ENCODE measurements at places on chromosomes 4 and X. TPM values are rescaled to one million over a fixed set of nuclear protein-coding genes. Genes with fewer than 3 reads are reported as not detected.

Gene CT45A5
- not detected for total RNA-seq

Gene F8A1
- 51.0 TPM for total RNA-seq

Gene CENPE
- total RNA-seq: 71.0 TPM

Gene CCDC160
- not detected for total RNA-seq

Gene FHIP1A
- total RNA-seq: not detected

Gene TMPRSS11E
- total RNA-seq: not detected

Gene MAPK10
- total RNA-seq: not detected

- DNase-seq: no peak
Measured at GRCh38 chr4:131411393-131411792, 1737.7 kb upstream of the PCDH10 start.

DNA sequence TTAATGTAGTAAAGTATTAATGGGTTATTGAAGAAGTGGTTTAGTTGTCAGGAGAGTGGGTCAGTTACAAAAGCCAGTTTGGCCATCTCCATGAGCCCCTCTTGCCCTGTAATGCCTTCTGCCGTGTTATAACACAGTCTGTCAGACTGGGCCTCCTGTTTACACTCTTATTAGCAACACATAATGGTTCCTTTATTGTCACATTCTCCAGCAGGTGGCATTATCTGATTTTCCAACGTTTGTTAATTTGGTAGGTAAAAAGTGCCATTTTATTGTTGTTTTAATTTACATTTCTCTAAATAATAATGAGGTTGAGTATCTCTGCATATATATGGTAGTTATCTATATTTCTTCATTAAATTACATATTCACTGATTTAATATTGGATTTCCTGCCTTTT, 560.8 kb downstream of the FGF13 start:
- no peak for DNase-seq

DNA sequence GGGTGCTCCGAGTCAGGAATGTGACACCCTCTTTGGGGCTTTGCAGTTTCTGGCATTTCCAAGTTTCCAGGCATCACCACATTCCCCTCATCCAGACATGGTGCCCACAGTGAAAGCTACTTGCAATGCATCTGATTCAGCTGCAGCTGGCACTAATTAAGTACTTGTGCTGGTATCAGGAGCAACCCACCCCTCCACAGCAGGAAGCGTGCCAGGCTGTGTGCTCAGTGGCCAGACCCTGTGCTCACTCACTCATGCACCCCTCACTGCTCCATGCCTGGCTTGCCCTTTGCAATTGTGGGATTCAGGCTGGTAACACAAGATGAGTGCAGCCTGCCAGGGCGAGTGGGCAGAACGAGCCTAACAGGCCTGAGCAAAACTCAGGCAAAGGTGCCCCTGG, 271.2 kb downstream of the EPHA5 start:
- DNase-seq: no peak

DNA sequence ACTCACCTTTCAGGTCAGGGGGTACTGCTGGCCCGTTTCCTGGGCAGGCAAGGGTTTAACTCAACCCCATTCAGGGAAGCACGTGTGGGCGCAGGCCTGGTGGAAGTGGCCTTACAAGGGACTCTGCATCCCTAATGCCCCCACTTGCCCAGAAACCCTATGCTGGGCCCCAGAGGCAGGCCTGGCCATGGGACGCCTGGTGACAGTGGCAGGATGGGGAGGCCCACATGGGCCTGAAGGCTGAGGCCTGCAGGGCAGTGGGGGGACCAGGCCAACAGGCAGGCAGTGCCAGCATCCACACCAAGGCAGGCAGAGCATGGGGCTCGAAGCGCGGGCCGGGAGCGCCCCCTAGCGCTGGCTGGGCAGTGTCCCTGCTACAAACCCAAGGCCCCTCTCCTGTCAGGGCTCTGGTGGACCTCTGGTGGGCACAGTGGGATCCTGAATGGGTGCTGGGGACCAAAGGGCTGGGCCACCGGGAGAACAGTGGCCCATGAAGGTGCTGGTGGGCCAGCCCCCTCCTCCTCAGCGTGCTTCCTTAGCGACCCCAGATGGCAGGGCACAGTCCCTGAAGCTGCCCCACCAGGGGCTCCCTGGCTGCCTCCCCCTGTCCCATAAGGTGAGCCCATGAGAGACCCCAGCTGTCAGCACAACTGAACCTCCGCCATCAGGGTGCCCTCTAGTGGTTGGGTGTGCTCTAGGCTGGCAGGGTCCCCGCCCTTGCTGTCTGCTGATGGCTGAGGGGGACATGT, 16.8 kb downstream of the FGFR3 start:
- peak; percentile 75 for DNase-seq

DNA sequence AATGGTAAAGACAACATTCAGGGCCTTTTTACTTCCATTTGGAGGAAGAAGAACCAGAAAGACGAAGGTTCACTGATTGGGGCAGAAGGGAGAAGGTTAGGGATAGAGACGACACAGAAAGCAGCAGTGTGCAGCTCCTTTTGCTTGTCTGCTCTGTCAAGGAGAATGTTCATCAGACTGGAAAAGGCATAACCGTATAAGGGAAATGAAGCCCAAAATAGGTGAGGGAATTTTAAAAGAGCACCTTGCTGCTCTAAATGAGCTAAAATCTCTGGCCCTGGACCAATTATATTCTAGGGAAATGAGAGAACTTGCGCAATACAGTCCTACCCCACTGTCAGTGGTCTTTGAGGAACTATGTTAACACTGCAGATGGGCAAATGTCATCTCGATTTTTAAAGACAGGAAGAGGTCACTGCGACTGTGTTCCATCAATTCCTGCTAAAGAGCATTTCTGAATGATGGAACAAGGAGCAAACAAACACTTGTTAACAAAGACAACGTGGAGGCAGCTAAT, 909.8 kb upstream of the FTHL17 start:
- DNase-seq: no peak

DNA sequence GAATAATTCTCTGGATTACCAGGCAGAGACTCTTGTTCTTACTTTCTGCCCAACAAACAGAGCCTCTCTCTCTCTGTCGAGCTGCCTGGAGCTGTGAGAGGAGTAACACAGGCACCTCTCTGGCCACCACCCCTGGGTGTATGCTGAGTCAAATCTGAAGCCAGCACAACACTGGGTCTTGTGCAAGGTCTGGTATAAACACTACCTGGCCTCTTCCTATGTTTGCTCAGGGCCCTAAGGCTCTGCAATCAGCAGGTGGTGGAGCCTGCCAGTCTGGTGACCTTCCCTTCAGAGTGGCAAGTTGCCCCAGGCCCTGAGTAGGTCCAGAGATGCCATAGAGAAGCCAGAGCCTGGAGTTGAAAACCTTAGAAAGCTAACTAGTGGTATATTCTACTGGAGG, 139.9 kb downstream of the CPXCR1 start:
- DNase-seq: no peak

GRCh38 chr4:587671-588350, 11.7 kb upstream of the TMEM271 start:
- DNase-seq: no peak

DNA sequence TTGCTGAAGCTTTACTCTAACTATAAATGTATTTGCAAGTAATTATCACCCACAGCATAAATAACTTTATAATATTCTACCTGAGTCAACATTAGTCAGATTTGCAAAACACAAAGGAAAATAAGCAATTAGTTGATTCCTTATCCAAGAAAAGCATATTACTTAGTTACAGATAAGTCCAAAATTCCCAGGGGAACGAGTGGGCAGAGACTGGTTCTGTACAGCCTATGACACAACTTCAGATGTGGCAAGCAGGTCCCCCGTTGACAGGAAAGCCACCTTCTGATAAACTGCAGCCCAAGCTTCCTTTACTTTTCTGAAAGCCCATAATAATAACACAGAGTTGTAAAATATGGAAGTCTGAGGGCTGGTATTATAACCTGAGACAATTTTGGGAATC, 62.4 kb upstream of the NDP start:
- DNase-seq: no peak

DNA sequence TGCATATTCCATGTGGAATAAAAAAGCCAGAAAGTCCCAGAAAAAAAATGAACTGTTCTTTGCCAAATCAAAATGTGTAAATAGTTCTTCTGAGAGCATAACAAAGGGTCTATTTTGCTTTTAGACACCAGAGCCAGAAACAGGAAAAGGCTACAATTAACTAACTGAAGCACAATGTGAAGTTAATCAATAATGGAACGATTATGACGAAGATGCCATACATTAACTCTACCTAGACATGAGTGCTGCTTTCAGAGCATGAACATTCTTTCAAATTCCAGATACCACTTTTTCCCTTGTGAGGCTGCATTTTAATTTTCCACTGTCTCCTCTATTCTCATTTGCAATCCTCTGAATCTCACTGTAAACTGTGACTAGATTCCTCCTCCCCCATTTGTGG, 48.7 kb upstream of the PHOX2B start:
- no peak for DNase-seq

GRCh38 chr4:133856731-133857355, 344.7 kb downstream of the PABPC4L start:
- no peak for DNase-seq

DNA sequence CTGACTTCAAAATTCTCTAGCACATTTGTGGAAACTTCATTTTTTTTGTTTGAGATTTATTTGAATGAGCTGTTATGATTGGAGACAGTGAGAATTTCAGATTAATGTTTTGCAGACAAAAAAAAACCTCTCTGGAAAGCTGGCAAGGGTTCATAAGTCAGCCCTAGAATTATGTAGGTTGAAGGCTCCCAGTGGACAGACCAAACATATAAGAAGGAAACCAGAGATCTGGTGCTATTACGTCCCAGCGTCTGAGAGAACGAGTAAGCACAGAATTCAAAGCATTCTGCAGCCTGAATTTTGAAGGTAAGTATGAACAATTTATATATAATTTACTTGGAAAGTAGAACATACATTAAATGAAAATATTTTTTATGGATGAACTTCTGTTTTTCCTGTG, at the start of gene AGTR2:
Gene AGTR2 (plus strand): TSS at position 234 of the 400 bp plus-strand sequence. CDS start 1,537 bp downstream, outside the sequence.
- no peak for DNase-seq

- DNase-seq: no peak
Measured at GRCh38 chr4:182015014-182015413, 228.2 kb upstream of the TENM3 start.

DNA sequence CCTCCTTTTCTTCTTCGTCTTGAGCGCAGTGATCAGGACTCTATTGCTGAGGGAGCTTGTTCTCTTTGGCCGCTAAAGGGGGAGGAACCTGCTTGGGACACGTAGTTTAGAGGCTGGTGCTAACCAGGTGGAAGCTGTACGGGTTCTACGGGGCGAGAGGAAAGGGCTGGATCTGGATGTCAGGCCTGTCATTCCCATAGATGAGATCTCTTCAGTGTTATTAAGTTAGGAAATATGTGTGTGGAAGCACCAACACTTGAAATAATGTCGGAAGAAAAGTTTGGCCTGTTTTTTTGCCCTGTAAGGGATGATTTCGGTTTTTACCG, 643 bp downstream of the SRP72 start:
- no peak for DNase-seq

Measured in activated CD8-positive, alpha-beta T cell treated with anti-CD3 and anti-CD28 coated beads, Interleukin-2, amount 10 ng/mL, durations not matched to agents 7 days and 5 days (primary cell).